ENCODE measurements at places on chromosomes 5 and 9.
A peak's percentile ranks its signal among the peaks of the same experiment; 100 is the strongest.

DNA sequence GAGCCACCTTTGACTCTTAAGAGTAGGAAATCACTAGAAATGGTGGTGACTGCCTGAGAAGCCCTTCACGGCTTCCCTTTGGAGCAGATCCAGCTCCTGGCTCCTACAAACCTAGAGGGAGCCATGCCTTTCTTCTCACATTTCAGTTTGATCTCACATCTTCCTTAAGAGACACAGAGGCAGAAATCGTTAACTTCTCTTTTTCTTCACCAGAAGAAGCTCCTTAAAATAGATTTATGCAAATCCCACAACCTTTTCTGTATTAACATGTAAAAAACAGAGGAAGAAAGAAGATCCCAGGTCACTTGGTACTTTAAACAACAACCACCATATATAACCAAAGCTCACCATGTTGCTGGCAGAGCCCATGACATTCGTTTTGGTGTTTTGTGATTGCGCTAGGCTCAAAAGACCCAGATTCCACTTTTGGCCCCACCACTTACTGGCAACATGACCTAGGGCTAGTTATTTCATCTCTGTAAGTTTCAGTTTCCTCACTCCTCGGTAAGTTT lies 29.6 kb downstream of the PAX5 start:
- no peak for DNase-seq

GRCh38 chr9:86093788-86094555 lies 5.4 kb downstream of the GOLM1 start:
- no peak for DNase-seq

DNA sequence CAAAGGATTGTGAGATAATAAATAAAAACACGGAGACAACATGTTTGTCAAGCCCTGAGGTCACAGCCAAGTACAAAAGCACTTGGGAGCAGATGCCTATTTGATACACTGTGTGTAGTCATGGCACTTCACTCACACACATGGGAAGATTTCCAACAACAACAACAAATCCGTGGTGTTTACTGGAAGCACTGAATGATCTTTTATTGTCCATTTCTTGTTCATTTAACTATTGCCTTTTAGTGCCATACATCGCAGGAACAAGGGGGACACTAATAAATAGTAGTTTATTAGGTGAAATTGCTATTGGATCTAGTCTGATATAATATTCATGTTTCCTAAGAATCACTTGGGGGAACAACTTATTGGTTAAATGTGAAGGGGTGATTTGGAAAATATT lies 20.4 kb upstream of the GDNF start:
- DNase-seq: no peak

GRCh38 chr5:105350486-105351140 lies 1788.0 kb upstream of the NUDT12 start:
- DNase-seq: no peak

DNA sequence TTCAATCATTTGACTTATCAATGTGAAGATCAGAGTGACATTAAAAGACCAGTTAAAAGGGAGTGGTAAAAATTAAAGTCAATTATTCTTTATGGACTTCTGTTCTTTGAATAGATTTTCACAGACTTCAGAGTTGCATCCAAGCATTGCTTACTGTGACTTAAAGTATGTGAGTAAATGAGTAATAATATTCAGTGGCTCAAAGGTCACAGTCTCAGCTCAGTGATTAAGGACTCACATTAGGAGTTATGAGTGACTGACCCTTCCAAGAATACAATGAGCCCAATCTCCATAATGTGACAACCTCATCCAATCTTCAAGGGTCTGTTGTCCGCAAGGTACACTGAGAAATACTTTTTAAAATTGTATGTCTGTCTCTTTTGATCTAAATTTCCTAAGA lies 811.2 kb downstream of the BRINP1 start:
- no peak for DNase-seq

- DNase-seq: no peak
These were observed 55.1 kb downstream of the MEGF9 start for GRCh38 chr9:120659209-120659608.

- no peak for DNase-seq
These were observed 29.4 kb downstream of the SLC1A3 start for GRCh38 chr5:36635721-36636390.

DNA sequence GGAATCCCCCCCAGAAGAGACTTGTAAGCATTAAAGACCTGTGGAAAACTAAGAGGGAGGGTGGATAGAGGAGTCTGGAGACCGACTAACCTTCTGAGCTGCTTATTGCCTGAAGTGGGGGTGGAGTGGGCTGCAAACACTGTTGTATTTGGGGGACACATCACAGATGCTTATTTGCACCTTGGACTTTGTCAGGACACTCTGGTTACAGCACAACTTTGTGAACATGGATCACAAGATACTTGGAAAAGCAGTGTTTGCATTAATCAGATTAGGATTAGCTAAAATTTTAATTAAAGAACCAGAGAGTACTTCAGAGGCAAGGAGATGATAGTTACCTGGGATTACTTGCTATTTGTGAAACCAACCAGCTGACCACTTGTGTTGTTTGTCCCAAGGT lies 30.9 kb downstream of the TMC1 start:
- DNase-seq: no peak

DNA sequence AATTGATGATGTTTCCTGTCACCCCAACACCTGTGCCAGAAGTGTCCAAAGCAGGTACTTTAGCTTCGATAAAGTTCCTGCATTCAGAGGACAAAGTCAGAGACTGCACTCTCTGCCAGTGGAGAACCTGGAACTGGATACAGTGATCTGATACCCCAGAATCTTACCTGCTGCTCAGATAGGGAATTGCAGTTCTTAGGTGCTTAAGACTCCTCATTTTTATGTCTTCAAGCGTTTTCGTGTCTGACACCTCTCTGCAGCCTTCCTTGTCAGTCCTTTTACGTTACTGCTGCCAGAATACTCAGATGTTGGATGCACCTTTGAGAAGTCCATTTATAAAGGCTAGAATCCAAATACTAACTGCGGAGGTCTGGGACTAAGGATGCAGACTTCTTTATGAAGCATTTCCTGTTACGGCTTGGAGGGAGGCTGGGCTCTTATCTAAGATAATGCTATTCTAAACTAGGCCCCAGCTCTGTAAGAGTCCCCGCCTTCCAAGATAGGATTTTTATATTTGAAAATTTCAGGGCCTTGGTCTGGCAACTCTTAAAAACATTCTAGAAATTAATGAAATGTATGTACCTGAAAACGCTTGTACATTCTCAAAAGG lies 1.9 kb downstream of the ISOC1 start:
- DNase-seq: no peak

GRCh38 chr5:133425222-133425621 lies 187.1 kb downstream of the FSTL4 start:
- no peak for DNase-seq

- no peak for DNase-seq
These were observed 166.7 kb downstream of the GAPVD1 start for GRCh38 chr9:125428060-125428901.

DNA sequence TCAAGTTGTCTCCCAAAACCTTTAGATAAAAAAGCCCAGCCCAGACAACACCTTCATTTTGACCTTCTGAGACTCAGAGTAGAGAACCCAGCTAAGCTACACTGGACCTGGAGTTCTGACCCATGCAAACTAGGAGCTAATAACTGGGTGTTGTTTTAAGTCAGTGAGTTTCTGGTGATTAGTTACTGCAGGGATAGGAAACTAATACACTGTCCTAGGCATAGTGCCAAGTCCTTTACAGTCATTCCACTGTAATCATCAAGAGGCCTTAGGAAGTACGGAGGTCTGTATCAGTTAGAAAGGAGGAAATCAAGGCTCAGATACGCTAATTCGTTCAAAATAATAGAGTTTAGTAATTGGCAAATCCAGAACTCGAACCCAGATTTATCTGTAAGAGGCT lies 197.9 kb downstream of the KCTD16 start:
- DNase-seq: no peak

- DNase-seq: no peak
These were observed 1935.0 kb downstream of the EFNA5 start for GRCh38 chr5:105735704-105736103.

DNA sequence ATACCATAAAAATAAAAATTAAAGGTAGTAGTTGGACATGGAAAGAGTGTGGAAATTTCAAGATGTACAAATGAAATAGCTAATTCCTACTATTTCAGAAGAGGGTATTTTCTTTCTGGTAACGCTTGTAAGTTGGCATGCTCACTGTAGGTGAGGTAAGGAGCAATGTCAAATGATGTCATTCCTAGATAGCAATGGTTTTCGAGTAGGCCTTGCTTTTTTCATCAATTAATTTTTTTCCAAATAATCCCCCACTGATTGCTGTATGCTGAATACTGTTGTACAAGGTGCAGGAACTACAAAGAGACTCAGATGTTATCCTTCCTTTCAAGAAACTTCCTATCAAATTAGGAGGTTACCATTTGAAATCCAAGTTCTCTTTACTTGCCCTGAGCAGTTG lies 928 bp upstream of the SELENOP start:
- no peak for DNase-seq

DNA sequence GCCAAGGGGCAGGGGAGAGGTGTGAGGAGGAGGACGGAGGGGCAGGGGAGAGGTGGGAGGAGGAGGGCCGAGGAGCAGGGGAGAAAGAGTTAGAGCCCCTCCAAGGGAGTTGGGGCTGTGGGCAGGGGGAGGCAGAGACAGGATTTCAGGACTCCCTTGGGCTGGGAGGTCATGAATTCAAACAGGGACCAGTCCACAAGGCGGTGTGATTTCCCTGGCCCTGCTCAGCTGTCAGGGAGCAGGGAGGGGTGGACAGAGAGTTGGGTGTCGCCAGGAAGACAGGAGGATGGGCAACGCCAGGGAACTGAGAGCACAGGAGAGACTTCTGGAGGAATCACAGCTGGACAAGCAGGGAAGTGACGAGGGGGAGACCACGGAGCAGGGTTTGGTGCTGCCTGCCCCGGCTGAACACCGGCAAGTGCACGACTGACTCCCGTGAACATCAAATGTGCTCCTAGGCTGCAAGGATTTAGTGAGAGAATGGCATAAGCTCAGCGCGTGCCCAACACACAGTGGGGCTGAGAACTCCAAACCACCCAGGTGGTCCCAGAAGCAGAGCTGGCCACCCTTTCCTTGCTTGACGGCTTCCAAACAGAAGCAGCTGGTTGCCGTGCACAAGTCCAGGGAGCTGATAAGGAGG lies 17.8 kb upstream of the OLFM1 start:
- peak; percentile 4 for DNase-seq

GRCh38 chr5:37814699-37815098 lies 25.1 kb downstream of the GDNF start:
- DNase-seq: no peak

DNA sequence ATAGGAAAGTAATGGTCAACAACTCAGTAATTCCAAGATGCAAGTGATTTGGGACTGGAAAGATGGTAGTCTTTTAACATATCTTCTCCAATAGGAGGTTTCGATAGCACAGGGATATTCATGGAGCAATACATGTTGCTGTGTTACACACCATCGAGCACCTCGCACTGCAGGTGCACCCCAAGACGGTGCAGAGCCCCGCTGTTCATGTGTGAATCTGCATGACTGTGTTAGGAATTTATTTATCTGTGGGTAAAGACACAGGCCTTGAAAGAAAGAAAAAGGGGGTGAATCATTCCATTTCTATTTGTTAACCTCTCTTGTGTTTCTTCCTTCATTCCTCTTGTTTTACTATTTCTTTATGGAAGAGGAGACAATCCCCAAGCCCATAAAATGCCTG lies 217.1 kb downstream of the EBF1 start:
- no peak for DNase-seq

DNA sequence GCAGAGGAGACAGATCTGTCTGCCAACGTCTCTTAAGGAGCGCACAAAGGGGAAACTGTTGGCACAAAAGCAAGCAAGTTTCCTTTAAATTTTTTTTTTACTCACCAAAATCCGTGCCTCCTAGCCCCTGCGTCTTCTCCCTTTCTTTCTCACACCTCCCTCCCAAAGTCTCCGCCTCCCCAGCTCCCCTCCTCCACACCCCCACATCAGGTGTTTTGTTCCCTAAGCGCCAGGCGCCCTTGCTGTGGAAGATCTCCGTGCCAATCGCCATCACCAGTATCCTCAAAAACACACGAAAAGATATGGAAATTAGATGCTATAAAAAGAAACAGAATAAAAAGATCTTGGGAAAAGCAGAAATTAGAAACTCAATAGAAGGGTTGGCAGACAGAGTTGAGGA lies 87.6 kb downstream of the DRD1 start:
- DNase-seq: no peak

GRCh38 chr5:146640285-146640896 lies 124.4 kb upstream of the GPR151 start:
- DNase-seq: no peak

DNA sequence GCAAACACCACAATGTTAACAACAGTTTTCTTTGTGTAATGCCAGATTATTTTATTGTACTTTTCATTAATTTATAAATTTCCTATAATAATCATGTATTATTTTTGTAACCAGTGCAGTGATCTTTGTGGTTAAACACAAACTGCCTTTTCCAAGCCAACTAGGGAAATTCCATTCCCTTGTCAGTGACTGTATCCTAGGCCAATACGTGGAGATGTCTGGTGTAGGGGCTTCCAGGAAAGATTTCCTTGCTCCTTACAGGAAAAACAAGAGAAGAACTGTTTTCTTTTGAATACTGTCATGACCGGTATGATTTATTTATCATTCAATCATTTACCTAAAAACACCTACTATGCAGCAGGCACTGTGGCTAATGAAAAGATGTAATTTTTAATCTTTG lies 31.4 kb downstream of the FANCC start:
- DNase-seq: no peak

GRCh38 chr9:137168904-137169856 lies 671 bp downstream of the LRRC26 start:
- DNase-seq: no peak

GRCh38 chr5:96143450-96143849 lies 181.8 kb upstream of the ELL2 start:
- no peak for DNase-seq

DNA sequence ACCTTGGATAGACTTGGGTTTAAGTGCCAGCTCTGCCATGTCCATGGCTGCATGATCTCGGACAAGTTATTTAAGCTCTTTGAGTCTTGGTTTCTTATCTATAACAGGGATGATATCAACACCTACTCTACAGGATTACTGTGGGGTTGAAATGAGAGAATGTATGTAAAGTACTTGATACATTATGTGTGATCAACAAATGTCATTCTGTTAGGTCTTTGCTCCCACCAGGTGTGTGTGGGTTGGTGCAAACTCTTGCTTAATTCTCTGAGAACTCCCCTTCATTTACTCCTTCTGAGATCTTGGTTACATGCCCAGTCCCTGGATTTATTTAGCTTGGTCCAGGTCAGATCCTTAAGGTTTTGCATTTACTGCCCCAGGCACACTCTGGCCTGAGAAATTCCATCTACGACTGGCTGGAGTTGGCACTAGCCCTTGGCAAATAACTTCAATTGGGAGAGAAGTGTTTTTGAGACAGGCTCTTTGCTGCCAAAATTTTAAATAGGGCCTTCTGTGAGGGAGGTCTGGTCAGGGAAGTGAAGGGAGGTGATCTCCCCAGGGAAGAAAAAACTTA lies 63.5 kb upstream of the KLF9 start:
- DNase-seq: no peak

DNA sequence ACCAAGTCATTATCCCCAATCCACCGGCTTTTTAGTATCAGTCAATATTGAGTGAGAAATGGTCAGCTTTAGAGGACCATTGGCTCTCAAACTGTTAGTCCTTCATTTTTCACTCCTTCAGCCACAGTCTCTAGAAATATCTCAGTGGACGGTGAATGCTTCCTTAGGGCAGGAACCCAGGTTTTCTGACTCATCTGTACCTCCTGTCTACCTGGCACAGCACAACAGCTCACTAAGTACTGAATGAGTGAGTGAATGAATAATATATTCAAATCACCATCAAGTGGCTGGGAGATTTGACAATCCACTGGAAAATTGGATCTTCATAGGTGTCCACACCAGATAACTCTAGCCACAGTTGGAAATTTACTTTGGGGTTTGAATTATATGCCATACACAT lies 609.5 kb upstream of the CLINT1 start:
- DNase-seq: no peak

GRCh38 chr5:30392897-30393296 lies 800.6 kb upstream of the CDH6 start:
- no peak for DNase-seq

Data from activated CD8-positive, alpha-beta memory T cell treated with anti-CD3 and anti-CD28 coated beads, Interleukin-2, amount 50 U/mL, for 4 hours (primary cell).